ENCODE measurements at places on chromosomes 5 and 9.

DNA sequence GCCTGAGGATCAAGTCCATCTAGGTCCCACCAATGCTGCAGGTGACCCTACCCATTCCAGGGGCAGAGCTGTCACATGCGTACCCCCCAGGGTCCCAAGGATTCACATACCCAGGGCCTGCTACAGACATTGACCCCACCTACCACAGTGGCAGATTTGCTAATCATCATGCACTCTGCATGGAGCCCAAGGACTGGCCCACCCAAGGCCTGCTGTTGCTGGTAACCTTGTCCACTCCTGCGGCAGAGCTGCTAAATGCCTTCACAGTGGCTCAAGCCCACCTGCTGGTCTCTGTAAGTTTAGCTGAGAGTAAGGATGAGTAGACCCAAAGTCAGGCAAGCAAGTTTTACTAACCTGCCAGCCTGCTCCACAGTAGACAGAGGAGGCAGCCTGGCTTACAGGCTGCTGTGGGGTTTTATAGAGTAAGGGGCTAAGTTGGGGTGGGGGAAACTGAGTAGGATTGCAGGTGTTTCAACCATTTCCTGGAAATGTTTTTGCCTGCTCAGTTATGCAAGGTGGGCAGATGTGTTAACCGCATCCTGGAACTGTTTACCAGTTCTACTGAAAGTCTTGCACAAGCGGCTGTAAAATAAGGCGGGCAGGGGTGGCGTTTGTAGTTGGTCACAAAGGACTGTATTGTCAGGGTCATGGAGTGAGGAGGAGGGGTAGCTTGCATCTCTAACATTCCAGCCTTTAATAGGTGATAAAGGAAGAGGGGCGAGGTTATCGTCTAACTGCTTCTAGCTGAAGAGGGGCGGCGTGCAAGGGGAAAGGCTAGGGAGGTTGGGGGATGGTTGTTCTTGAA is 2163.5 kb upstream of the WWC1 start:
- DNase-seq, result no peak

DNA sequence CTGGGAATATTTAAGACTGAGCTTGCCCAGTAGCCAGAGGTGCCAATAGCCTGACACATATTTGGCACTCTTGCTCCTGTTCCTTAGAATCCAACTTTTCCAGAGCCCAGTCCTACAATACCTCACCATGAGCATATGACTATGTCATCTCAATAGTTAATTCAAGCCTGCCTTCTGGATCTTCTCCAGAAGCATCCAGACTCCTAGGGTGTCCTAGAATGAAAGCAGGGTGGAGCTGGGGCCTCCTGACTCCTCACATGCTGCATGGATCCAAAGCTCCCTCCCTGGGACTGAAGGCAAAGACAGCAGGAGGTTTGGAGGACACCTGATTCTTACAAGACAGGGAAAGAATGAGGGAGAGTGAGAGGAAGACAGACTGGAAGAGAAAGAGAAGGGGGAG is 37.9 kb downstream of the SH3TC2 start:
- no peak for DNase-seq

- DNase-seq, result no peak
Observed at GRCh38 chr5:176583076-176583475, 26.9 kb downstream of the GPRIN1 start.

DNA sequence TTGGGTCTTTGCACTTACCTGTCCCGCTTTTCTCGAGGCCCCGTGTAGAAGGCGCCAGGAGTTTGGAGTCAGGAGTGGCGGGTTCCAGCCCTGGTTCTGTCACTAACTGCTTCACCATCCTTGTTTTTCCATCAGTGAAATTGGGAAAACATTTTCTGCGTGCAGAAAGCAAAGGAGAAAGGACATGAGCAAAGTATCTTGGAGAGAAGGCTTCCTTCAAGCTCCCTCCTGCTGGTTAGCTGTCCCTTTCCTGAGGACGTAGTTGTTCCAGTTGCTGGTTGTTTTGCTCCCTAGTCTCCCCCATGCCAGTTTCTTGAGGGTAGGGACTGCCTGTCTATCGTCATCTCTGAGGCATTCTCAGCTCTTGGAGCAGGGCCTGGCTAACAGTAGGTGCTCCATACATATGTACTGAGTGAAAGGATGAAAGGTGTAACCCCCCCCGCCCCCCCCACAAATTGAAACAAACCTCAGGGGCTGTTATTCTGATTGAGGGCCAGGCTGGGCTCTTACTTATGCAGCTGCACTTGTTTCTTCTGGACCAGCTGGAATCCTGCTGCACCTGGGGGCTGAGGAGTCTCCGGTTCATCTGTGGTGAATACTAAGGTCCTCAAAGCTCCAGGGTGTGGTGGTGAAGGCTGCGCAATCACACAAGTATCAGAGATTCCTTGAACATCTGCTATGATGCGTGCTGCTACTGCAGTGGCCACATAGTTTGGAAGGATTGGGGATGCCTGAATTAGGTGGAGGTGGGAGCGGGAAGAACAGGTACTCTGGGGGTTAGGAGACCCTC is 1.0 kb downstream of the SMIM3 start:
- DNase-seq, result peak; percentile 43

DNA sequence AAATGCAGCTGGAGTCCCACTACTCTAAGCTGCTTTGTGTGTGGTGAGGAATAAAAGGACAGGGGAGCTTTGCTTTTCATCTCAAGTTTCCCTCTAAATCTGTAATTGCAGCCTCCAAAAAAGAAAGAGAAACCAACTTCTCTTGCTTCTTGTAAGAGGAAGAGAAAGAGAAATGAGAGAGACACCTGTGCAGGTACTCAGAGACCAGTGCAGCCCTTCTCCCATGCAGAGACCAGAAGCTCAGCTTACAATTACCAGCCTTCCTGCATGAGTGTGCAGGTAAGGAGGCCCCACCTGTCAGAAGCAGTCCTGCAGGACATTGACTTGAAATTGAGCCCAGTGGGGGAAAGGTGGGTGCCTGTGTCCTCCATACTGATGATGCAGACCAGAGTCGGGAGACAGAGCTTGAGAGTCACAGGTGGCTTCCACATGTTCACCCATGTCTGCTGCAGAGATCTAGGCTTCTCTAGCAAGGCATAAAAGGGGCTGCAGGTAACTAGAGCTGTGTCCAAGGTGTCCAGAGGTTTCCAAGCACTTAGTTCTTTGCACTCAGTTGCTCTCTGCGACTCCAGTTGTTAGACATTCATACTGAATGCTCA is 15.3 kb upstream of the MED10 start:
- DNase-seq, result no peak

- no peak for DNase-seq
Observed at GRCh38 chr9:128011071-128011817, 30.5 kb upstream of the EEIG1 start.

- DNase-seq, result no peak
Observed at GRCh38 chr5:154722936-154723335, 32.2 kb upstream of the LARP1 start.

GRCh38 chr5:88886252-88886651 is 3.3 kb upstream of the MEF2C start:
- no peak for DNase-seq

DNA sequence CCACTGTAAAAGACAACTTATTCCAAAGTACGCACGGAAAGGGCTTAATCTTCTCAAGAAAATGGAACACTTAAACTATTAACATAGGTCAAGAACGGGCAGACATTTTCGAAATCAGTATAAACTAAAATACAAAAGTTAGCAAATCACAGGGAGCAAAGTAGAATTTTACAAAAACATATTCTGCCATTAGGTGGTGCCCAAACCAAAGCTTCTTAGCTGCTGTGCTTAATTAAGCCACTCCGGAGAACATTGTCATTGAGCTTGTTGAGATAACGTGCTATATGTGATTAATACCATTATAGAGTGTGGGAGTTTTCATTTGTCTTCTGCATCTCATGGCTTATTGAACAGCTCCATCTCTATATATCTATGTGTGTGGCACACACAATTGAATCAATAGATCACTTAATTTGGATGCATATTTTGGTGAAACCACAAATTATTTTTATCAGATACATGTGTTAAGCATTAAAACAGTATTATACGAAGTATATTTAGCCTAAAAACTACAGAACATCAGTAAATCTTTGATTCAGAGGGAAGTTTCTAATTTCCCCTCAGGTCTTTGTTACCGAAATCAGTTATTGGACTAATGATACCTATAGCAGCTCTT is 23.4 kb downstream of the UBLCP1 start:
- peak; percentile 43 for DNase-seq

DNA sequence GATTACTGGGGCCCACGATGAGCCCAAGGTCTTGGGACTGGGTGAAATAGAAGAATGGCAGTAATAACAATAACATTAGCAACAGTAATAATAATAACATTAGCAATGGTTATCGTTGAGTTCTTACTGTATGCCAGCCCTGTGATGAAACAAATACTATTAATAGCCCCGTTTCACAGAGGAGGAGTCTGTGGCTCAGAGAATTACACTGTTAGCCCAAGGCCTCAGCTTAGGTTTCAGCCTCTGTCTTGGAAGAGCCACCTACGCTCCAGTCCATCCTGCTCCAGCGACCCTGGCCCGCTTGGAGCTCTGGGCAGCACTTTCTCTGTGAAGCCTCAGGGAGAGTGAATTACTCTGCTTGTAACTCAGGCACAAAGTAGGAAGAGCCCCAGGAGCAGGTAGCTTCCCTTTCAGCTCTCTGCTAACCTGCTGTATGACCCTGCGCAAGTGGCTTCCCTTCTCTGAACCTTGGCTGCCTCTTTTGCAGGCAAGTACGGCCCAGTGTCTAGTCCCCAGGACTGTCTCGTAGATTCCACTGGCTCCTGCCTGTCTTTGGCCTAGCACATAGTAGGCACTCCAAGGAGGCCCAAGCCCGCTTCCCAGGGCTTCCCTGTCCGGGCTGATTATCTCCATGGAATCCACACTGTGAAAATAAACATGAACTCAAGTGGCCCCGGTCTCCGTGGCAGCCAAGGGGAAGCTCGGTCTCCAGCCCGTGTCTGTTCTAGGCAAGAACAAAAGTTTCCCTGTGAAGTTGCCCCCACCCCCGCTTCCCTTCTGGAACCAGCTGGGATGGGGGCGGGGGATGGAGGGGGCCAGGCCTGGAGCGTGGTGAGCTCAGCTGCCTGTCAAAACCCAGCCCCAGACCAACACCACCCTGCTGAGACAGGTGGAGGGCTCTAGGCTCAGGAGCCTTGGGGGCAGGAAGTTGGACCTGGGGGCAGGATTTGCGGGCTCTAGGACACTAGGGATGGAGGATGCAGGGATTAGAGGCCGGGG is 26.2 kb upstream of the LMX1B start:
- DNase-seq, result no peak

DNA sequence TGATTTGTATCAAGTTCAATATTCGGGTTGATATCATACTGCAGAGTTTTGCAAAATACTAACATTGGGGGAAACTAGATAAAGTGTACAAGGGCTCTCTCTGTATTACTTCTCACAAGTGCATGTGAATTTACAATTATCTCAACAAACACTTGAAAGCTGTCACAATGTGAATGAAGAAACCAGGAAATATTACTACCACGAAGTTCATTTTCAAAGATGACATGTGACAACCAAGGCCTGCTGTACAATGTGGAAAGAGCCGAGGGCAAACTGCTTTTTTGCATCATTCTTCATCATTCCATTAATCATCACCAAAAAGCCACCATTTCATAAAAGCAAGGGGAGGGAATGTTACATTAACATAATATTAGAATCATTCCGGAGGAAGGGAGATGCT is 310.0 kb downstream of the GLIS3 start:
- DNase-seq, result no peak

DNA sequence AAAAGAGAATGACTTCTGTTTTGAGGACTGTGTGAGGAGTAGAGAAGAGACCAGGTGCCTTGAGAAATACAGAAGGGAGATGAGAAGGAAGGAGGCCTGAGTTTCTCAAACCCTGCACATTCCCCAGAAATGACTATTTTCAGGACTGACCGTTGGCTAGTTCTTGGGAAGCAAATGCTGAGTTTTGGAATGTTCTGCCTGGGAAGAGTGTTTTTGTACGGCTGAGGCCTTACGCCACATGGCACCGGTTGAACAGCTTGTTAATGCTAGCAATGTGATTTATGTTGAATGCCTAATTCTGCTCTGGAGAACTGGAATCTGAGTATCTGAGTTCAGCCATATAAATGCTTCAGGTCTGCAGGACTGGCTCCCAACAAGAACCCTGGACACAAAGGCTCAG is 152.7 kb upstream of the ADAMTS16 start:
- no peak for DNase-seq

DNA sequence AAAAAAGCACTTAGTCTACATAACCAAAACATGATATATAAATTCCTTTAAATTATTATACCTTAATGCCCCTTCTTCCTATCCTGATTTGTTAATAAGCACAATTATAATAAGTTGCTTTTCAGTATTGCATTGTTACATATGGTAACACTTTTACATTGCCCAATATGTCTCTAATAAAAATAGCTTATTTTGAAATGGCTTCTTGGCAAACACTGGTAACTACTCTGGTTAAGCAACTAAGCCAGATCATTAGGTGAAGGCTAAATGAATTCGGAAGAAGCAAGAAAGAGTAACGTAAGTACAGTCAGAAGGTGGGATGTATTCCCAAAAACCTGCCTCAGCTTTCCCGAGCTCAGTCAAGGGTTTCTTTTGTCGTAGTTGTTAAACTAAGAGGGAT is 85.3 kb downstream of the TTC39B start:
- DNase-seq, result no peak

GRCh38 chr5:54570916-54571315 is 53.4 kb downstream of the SNX18 start:
- no peak for DNase-seq
